ENCODE measurements at places on chromosomes 7 and 10.

DNA sequence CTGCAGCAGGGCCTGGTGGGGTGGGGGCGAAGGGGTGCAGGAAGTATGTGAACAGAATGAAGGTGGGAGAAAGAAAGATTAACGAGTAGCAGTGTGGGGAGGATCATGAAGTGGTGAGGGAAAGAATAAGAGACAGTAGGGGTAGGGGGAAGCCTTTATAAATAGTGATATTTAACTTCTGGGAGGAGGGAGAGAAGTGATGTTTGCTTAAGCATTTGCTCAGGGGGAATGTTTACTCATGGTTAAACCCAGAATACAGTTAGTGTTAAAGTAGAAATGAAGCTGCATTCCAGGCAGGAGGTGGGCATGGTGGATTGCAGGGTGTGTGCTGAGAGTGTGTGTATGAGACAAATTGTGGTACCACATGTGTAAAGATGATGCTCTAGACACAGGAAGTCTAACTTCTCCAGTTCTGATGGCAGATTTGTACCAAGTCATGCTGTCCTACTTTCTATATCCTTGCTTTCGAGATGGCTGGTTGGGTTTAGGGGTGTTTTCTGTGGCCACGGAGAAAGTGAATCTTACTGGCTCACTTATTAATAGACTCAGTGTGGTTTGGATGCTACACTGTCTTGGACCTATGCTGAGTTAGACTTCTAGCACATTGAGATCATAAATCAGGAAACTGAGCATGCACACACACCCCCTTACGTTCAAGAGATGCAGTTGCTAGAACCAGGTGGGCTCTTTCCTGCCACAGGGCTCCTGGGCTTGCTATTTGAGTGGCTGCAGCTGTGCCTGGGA lies 10.6 kb upstream of the DNMBP start:
- DNase-seq = no peak

GRCh38 chr10:4888236-4888635 lies 62.2 kb downstream of the AKR1E2 start:
- DNase-seq = no peak

GRCh38 chr10:119447823-119448546 lies 94.5 kb downstream of the RGS10 start:
- no peak for DNase-seq

- DNase-seq = no peak
Observed at GRCh38 chr7:66145400-66146104, 30.9 kb downstream of the CRCP start.

DNA sequence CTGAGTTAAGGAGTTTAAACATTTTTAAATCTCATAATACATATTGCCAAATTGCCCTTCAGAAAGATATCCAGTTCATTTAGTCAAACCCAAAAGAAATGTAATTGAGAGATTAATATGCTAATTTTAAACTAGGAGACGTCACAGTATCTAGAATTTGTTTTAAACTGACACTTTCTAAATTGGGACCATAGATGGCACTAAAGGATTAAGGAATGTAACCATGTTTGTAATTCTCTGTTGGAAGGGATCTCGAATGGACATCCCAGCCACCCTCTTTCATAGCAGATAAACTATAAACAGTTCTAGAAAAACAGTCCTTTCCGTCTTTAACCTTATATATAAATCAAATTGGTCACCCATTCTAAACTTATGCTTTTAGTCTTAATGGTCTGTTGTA lies 30.0 kb upstream of the SAMD9L start:
- no peak for DNase-seq

- DNase-seq = peak; percentile 84
Observed at GRCh38 chr7:102272075-102272916, 14.4 kb upstream of the SH2B2 start.

- no peak for DNase-seq
Observed at GRCh38 chr7:123961771-123962170, 36.7 kb downstream of the SPAM1 start.

GRCh38 chr7:44045226-44046014 lies 918 bp downstream of the DBNL start:
- peak; percentile 32 for DNase-seq
